EL (cell line): ENCODE measurements at places on chromosomes 2 and 18.

- DNase-seq, result peak; percentile 75
These were observed 4.4 kb upstream of the RMC1 start for GRCh38 chr18:23498877-23499276.

GRCh38 chr2:44952143-44952805 lies 10.8 kb downstream of the SIX3 start:
- DNase-seq, result peak; percentile 58

DNA sequence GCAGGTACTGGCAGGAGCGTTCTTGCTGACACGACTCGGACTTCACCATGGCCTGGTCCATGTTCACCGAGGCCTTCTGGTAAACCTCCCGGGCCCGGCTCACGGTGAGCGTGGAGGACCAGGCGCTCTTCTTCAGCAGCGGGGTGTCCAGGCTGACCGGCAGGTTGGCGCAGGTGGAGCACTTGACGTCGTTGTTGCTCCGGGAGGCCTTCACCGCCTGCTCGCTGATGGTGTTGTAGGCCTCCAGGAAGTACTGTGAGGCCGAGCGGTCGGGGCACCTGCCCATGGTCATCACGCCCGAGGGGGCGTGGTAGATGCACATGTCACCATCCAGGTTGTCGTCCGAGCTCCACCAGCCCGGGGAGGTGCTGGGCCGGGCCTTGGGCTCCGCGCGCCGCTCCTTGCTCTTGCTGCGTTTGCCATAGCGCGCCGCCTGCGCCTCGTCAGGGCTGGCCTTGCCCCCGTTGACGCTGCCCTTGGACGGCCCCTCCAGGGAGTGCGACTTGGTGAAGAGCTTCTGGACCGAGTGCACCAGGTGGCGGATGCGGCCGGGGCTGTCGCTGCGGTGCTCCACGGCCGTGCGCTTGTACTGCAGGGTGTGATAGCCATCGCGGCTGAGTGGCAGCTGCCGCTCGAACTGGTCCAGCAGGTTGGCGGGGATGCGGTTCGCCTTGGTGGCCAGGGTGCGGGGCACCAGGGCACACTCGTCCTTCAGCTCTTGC lies 429.3 kb downstream of the TGIF1 start:
- no peak for DNase-seq

DNA sequence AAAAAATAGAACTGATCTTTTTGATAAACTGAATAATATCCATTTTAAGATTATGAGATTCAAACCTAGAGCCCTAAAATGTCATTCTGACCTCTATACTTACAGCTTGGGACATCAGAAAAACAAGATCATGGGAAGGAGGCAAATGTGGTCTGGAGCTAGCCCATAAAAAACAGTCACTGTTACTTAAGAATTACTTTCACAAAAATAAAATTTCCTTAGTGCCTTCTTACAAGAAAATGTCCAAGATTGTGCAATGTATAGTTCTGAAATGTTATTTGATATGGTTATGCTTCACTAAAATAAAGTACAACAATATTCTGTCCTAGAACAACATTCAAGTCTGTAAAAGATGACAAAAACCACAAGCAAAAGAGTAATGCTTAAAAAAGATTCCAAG lies 247.6 kb downstream of the DYM start:
- DNase-seq, result peak; percentile 16

GRCh38 chr18:75638776-75639471 lies 211.4 kb upstream of the SMIM21 start:
- DNase-seq, result peak; percentile 41

DNA sequence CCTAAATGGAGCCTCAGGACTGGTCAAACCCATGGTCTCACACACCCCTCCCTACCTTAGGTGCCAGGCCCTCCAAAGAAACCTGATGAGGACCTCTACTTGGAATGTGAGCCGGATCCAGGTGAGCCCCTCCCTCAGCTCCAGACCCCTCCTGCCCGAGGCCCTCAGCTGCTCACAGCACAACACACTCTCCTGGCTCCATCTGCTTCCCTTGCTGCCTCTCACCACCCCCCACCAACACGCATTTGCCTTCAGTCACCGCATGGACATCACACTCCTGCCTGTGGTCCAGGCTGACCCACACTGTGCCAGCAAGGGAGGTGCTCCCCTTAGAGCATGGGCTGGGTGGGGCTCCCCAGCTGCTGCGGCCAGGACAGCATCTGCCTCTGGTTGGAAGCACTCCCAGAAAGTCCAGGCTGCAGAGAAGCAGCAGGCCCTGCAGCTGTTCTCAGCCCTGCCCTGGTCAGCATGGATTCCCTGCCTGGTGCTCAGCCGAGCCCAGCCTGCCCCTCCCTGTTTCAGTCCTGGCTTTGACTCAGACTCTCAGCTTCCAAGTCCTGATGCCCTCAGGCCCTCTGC lies 15.1 kb downstream of the SH2D6 start:
- DNase-seq, result peak; percentile 84

DNA sequence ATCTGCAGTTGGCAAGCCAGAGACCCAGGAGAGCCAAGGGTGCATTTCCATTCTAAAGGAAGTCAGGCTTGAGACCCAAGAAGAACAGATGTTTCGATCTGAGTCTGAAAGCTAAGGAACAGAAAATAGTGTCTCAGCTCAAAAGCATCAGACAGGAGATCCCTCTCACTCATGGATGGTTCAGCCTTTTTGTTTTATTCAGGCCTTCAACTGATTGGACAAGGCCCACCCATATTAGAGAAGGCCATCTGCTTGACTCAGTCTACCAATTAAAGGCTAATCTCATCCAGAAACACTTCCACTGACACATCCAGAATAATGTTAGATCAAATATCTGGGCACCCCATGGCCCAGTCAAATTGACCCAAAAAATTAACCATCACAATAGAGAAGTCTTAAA lies 255.0 kb downstream of the TXNL1 start:
- no peak for DNase-seq

- no peak for DNase-seq
These were observed 105.7 kb downstream of the MGAT5 start for GRCh38 chr2:134359367-134360081.

- DNase-seq, result no peak
These were observed 120.0 kb downstream of the DOCK10 start for GRCh38 chr2:224922142-224922727.

DNA sequence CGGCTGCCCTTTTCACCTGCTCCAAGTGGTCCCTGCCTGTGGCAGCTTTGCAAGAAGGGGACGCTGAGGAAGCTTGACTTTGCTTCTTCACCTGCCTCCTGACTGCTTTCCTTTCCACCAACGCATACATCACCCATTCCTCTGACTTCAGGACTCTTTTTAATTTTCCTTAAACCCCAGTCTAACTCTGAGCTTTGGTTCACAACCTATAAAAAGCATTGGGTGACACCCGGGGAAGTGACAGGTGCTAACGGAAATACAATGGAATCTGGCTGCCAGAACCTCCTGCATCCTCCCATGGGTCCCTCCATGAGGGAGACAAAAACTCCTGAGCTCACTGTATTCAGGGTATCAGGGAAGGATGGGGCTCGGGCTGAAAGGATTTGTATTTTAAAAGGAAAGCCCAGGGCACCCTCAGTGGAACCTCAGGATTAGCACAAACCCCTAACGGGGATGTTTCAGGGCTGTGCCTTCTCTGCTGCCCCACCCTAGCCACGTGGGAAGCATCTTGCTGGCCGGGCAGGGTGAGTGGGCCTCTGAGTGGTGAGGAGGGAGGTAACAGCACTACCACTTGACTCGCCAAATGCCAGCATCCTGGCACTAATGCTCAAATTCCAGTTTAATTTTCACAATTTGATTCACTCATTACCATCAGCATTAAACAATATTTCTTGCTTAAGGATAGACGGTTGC lies 284.8 kb downstream of the CELF4 start:
- DNase-seq, result no peak

GRCh38 chr2:195533771-195534642 lies 123.0 kb upstream of the SLC39A10 start:
- DNase-seq, result peak; percentile 94

GRCh38 chr2:191946471-191947182 lies 99.7 kb upstream of the CAVIN2 start:
- DNase-seq, result no peak

- no peak for DNase-seq
These were observed 23.8 kb upstream of the EFHD1 start for GRCh38 chr2:232609607-232610006.

DNA sequence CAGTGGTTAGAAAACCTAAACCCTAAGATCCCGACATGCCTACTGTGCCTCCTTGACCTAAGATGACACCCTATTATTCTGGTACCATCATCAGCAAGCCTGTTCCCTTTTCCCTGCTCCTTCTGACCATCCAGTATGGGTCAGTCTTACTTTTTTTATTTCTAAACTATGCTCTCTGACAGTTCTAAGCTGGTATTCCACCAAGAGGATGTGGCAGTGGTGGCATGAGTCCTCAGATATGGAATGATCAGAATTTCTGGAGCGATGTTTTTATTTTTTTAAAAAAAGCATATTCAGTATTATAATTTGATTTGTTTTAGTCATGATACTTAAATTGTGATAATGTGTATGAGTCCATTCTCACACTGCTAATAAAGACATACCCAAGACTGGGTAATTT lies 145.9 kb upstream of the LHCGR start:
- DNase-seq, result peak; percentile 15

DNA sequence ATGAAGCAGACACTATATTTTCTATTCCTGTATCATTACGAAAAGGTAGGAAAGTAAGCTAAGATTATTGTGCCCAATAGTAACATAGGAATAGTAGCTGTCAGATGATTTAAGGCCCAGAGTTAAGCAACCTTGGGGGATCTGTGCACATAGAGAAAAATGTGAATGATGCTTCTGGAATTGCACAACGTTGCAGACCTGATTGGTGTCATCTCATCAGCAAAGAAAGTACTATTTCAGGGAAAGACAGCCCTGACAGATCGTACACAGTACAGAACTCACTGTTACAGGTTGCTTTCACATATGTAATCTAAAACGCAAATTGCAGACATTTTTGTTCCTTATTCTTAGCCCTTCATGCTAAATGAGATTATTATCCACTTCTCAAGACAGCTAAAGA lies 535.9 kb downstream of the TRIB2 start:
- DNase-seq, result no peak

DNA sequence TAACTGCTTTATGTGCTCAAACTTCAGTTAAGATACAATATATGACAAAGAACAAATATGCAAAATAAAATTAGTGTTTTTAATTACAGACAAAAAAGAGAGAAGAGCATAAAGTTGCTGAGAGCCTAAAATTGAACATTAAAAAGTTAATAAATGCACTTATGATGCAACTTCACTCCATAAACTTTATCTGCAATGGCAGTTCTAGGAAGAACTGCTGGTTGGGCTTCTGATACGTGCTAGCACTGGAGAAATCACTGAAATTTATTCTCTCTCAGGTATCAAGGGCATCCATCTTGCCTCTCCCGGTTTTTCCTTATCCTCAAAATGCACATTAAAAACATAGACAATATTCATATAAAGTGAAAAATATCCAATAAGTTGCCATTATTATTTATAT lies 35.7 kb downstream of the MYO3B start:
- DNase-seq, result no peak

GRCh38 chr2:65361623-65362022 lies 70.8 kb downstream of the SPRED2 start:
- DNase-seq, result peak; percentile 67

DNA sequence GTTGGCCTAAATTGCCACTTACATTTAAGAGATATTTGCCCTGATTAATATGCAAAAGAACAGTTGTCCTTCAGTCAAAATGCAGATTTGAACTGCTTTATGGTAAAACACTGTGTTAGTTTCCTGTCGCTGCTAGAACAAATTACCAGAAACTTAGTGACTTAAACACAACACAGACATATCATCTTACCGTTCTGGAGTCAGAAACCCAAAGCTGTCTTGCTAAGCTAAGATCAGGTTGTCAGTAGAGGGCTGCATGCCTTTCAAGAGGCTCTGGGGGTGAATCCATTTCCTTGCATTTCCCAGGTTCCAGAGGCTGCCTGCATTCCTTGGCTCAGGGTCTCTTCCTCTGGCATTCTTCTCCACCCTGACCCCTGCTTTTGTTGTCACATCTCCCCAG lies 149.5 kb downstream of the FAM161A start:
- DNase-seq, result no peak
